ENCODE measurements at places on chromosomes 6 and 20.

- DNase-seq = no peak
Measured at GRCh38 chr20:11813106-11813890, 104.4 kb upstream of the BTBD3 start.

DNA sequence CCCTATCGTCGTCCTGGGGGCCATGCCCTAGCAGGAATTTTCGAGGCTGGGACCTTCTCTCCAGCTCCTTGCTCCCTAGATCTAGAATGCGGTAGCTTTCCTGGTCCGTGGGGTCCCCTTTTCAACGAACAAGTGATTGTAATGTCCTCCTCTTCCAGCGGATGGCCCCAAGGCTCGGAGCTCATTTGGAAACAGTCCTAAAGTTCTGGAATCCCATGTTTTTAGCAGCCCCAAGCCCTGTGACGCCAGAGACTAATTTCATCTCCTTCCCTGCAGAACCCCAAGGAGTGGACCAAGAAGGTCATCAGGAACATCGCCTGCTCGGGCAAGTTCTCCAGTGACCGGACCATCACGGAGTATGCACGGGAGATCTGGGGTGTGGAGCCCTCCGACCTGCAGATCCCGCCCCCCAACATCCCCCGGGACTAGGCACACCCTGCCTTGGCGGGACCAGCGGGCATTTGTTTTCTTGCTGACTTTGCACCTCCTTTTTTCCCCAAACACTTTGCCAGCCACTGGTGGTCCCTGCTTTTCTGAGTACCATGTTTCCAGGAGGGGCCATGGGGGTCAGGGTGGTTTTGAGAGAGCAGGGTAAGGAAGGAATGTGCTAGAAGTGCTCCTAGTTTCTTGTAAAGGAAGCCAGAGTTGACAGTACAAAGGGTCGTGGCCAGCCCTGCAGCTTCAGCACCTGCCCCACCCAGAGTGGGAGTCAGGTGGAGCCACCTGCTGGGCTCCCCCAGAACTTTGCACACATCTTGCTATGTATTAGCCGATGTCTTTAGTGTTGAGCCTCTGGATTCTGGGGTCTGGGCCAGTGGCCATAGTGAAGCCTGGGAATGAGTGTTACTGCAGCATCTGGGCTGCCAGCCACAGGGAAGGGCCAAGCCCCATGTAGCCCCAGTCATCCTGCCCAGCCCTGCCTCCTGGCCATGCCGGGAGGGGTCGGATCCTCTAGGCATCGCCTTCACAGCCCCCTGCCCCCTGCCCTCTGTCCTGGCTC, 48.5 kb downstream of the PYGB start:
- DNase-seq = peak; percentile 54

DNA sequence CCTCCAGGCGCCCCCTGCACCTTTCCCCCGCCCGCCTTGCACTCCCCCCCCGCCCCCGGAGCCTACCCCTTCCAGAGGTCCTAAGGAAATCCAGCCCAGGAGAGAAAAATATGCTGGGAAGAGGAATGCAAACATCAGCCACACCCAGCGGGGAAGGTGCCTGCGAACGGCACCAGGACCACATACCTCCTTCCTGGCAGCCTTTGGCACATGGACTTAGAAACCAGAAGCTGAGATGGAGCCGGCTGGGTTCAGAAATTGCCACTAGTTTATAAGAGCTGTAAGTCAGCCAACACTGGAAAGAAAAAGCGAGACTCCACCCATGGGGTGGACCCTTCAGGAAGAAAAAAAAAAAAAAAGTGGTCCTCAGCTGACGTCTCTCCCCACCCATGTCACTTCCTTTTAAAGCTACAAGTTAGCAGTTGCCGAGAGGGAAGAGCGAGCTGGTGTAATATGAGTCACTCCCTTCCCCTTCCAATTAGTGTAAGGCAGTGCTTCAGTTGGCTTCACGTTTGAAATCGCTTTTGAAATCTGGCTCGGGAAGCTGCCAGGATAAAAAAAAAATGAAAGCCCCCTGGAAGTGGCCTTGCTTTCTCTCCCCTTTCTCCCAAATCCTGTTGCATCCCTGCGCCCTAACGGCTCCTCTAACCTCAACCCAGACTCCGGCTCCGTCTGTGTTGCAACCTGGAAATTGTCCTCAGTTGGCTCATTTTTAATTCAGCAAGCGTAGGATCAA, at the start of gene AGPAT4:
Gene AGPAT4, minus strand, starts transcription at position 310 of the 736 bp plus-strand sequence. CDS start 41,848 bp downstream, outside the sequence.
- DNase-seq = peak; percentile 97

DNA sequence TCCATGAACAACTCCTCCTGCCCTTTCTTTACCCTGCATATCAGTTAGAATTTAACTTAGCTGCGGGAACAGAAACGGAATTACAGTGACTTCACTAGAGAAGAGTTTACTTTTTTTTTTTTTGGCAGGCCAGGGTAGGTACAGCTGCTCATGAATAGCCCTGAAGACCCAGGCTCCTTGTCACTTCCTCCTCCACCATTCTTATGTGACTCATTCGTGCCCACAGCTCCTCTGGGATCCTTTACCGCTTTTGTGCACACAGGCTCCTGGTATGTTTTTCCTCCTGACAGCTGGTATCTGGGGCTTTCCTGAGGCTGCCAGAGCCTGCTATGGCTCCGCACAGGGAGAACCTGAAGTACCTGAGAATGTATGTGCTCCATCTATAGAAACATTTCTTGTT, 3.9 kb upstream of the KCNS1 start:
- DNase-seq = no peak

GRCh38 chr6:9463311-9463710, 951.6 kb downstream of the TFAP2A start:
- DNase-seq = no peak

DNA sequence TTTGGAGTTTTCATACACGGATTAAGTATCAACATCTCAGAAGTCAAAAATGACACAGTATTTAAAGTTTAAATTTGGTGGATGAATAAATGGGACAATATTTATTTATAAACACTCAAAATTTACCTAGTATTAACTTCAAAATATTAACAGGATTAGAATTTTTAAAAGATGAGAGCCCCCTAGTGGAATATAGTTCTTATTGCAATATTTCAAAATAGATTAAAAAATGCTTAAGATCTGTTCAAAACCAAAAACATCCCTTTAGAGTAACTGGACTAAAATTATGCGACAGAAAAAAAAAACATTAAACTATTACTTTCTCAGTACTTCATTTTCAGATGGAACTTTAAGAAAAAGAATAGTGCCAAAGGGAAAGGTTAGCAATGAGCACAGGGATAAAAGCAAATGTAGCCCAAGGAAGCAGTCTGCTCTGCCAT, 56.6 kb downstream of the SNX14 start:
- peak; percentile 2 for DNase-seq

- no peak for DNase-seq
Measured at GRCh38 chr6:116761779-116762178, 3.7 kb downstream of the FAM162B start.

DNA sequence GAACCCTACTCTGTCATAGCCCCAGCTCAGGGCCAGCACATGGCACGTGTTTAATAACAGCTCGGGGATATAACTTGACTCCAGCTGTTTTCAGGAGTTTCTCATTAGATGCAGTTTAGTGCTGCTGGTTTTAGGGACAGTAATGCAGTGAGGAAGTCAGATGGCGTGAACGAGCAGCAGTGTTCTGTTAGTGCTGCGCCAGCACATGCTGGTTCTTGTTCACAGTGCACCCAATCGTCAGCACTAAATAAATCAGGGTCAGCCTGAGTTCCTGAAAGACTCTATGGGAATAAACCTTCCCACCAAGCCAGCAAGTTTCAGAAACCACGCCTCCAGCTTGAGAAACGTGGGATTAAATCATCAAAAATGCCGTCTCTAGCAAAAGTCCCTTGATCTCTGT, 235.9 kb upstream of the SUPT3H start:
- DNase-seq = peak; percentile 76

- DNase-seq = no peak
Measured at GRCh38 chr6:39366931-39367618, 44.6 kb upstream of the KCNK16 start.

DNA sequence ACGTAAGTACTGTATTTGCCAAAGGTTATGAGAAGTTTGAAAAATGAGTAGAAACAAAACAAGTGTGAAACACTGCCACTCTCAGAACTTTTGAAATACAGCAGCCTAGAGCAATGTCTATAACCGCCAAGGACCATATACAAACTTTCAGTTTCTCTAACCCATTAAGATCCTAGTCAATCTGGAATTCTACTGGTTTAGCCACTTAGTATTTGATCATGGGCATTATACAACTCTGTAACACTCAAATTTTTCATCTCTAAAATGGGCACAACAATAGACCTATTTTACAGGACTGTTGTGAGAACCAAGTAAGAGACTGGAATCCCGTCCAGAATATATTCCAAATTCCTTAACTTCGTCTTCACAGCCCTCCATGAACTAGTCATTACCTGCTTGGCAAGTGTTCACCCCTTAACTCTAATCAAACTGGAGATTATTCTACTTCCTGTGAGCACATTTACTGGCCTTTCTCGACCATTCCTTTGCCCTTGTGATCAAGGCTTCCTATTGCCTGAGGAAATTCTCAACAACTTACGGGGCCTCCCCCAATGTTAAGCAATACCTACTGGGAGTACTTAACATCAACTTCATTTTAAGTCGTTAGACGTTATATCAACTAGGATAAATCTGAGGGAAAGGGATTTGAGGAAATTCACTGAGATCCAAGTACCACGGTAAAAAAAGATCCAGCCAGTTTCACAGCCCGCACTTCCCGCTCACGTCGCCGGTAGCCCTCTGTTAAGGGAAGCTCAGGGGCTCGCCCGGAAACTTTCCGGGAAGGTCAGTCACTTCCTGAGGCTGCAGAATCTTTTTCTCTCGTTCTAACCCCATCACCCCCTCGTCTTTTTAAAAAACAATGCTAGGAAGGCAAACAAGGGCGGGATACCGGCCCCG, 1.1 kb downstream of the EIF2S2 start:
- peak; percentile 80 for DNase-seq

- no peak for DNase-seq
Measured at GRCh38 chr20:6231556-6231955, 108.7 kb upstream of the FERMT1 start.

GRCh38 chr6:155586090-155586489, 130.5 kb upstream of the NOX3 start:
- no peak for DNase-seq

- DNase-seq = peak; percentile 43
Measured at GRCh38 chr6:118712969-118713368, 61.6 kb upstream of the CEP85L start.

GRCh38 chr20:57785720-57786119, 75.9 kb upstream of the PMEPA1 start:
- DNase-seq = no peak

DNA sequence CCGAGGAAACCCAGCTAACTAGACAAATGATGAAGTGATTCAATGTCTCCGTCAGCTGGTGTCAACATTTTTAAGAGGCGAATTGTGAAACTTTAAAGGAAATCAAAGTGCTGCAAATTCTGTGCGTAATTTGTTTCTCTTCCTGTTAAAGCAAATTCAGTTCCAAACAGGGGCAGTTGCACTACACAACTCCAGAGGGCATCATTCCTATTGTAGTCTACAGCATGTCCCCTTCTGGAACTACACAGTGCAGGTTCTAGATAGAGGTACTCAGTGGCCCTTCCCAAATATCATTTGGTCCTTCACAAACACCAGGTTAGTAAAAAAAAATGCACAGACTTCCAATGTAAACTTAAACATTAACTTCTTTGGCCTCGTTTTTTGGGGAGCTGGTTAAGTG, 38.3 kb upstream of the SMLR1 start:
- no peak for DNase-seq

DNA sequence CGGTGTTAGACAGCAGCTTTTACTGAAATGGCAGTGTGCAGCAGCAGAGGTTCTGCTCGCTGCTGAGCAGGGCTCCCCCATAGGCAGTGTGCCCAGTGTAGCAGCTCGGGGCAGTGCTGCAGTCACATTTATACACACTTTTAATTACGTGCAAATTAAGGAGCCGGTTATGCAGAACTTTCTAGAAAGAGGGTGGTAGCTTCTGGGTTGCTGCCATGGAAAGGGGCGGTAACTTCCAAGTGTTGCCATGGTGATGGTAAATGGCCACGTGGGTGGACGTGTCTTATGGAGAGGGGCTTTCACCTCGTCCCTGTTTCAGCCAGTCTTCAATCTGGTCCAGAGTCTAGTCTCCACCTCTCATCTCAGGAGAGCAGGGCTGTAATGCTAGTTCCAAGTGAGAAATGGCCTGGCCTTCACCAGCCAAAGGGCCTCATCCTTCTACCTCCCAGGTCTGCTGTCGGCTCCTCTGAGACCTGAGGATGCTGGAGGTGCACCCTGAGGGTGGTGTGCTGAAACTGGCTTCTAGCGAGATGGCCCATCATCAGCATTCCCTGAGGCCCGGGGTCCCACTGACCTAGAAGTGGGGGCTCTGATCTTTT, 180.5 kb upstream of the PMEPA1 start:
- no peak for DNase-seq

GRCh38 chr6:33672808-33673207, 38.7 kb downstream of the UQCC2 start:
- DNase-seq = peak; percentile 93

DNA sequence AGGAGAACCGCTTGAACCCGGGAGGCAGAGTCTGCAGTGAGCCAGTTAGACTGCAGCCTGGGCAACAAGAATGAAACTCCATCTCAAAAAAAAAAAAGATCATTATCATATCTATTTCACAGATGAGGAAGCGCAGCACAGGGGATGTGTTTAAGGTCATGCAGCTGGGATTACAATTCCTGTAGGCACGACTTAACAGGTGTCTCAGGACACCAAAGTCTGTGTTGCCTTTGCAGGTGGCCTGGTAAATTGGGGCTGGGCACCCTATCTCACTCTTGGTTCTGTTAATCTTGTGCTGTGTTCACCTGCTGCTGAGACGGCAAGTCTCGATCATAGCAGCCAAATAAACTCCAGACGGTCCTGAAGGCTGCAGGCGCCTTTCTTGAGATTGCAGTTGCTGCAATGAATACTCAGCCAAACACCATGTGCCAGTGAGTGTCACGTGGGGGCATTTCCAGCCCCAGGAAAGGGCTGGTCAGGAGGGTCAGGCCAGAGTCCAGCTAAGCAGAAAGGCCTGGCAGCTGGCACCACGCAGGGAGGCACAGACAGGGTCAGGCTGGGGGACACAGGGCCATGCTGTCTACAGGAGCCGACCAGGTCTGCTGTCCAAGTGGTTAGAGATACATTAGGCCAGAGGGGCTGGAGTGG, 55.8 kb downstream of the FGD2 start:
- DNase-seq = no peak

GRCh38 chr6:75266716-75267291, 17.8 kb downstream of the TMEM30A start:
- peak; percentile 52 for DNase-seq

DNA sequence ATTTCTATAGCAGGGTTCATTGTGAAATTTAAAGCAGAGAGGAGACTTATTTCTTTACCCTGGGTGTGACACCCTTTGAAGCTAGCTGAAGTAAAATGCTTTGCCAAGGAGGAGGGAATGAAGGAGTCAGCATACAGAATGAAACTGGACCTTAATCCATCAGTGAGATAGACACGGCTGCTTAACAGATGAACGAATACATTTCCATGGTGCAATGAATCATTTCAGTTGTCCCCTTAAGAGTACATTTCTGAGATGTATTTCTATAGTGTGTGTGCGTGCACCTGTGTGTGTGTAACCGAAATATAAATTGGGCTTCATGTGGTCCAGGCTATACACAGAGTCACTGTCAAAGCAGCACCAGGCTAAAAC, 73.8 kb upstream of the CD93 start:
- peak; percentile 35 for DNase-seq
